Activated T-helper 1 cell treated with anti-CD3 and anti-CD28 coated beads, Interleukin-12 subunit alpha, Interleukin-12 subunit beta, Interleukin-2, Interleukin-4 antibody, amounts not matched to agents 30 ng/mL and 10 ng/mL and 1 ng/mL, durations not matched to agents 14 hours and 24 hours and 36 hours (primary cell): ENCODE measurements at places on chromosomes 5 and 9.

DNA sequence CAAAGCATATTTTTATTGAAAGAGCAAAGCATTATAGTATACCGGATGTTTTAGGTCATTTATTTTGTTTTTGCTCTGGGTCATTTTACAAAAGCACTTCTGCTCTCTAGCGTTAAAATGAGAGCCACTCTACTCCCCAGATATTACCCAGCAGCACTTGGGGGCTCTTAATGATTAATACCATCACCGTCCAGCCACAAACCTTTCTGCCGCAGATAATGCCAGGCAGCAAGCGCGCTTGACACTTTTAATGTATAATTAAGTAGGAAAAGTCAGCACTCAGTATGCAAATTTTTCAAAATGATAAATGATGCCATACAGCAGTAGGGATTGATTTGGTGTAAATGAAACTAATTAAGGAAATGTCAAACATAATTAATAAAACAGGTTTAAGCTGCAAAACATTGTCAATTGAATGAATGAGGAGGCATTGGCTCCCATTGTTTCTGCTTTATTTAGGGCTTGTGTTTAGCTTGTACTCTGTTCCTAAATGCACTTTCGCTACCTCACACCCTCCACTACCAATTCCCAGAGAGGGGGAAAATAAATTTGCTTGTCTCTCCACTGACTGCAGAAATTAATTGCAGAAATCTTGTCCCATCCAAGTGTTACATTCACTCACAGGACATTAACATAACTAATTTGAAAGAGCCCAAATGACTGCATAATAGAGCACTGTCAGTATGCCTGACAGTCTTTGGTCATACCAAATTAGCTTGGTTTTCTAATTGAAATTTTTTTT lies 358.8 kb upstream of the ARRDC3 start:
- no peak for DNase-seq

- DNase-seq: no peak
Measured at GRCh38 chr5:103829585-103829984, 267.0 kb upstream of the NUDT12 start.

- DNase-seq: no peak
Measured at GRCh38 chr9:90702441-90702955, 59.9 kb upstream of the DIRAS2 start.

- no peak for DNase-seq
Measured at GRCh38 chr5:90959262-90959661, 400.7 kb downstream of the ADGRV1 start.

GRCh38 chr9:100879884-100880283 lies 148.6 kb upstream of the PLPPR1 start:
- DNase-seq: no peak

- DNase-seq: no peak
Measured at GRCh38 chr5:132677682-132678400, 4.1 kb downstream of the IL4 start.

GRCh38 chr9:17978773-17979172 lies 399.9 kb downstream of the SH3GL2 start:
- DNase-seq: no peak

GRCh38 chr5:78720997-78721396 lies 72.4 kb upstream of the LHFPL2 start:
- no peak for DNase-seq

DNA sequence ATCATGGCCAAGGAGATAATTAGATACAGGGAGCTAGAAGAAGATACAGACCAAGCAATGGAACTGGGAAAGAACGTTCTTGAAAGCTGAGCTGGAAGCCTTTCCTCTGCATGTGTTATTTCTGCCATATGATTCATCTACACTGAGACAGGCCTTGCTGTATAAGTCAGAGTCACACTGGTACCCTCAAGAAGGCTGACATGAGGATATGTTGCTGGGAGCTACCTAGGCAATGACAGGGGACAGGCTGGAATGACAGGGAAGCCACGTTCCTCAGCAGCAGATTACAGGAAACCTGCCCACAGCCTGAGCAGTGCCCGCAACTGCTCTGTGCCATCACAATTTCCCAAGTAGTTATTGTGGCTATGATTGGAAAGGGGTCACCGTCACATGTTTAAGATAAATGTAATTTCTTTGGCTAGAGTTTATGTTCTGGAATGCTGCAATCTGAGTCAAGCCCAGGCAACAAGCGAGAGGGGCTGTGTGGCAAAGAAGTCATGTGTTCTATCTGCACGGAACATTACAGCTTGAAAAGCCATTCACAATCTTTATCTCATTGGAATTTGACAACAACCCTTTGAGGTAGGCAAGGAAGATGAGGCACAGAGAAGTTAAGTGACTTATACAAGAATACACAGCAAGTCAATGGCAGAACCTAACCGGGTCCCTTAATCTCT lies 108.2 kb downstream of the TTLL11 start:
- DNase-seq: no peak

DNA sequence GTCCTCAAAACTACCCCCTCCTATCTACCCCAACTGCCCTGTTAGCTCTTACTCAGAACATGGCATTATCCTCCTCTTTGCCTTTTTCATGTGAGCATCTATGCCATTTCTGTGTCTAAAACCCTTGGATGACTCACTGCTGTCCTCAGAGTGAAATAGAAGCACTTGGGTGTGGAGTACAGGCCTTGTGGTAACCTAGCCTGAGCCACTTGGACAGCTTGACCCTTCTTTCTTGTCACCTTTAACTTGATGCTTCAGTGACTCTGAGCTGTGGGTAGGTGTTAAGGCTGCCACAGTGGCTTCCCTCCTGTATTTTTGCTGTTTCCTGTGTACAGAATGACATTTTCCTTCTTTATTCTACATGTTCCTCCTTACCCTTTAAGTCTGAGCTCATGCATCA lies 391.4 kb downstream of the SH3GL2 start:
- DNase-seq: no peak
